ENCODE measurements at places on chromosomes 12 and 14.

GRCh38 chr14:95206534-95206933 is 49.2 kb upstream of the DICER1 start:
- no peak for DNase-seq

DNA sequence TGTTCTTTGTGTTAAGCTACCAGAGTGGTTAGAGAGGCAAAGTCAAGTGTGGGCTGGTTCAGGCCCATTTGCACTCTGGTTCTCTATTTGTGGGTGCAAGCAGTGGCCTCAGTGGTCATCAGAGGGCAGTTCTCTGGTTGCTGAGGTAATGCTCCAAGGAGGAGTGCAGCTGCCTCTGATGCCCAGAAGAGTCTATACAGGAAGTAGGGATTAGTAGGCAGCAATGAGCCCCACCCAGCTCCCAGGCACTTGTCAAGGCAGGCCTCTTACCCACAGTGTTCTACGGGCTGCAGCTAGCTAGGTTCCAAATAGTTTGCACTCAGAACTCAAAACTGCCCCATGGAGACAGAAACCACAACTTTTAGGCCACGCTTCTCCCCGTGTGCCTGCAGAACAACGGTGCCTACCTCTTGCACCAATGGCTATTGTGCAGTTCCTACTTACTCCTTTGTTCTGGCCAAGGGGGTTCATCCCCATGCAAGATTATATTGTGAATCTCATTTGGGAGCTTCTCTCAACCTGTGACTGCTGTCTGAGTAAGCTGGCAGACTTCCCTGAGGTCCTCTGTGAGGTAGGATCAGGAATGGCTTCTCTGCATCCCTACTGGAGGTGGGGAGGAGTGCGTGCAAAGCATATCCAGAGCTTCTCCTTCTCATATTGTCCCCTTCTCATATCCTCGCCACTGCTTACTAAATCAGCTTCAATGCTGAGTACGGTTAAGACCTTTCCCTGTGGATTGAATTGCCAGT is 410.3 kb upstream of the LMO3 start:
- no peak for DNase-seq

DNA sequence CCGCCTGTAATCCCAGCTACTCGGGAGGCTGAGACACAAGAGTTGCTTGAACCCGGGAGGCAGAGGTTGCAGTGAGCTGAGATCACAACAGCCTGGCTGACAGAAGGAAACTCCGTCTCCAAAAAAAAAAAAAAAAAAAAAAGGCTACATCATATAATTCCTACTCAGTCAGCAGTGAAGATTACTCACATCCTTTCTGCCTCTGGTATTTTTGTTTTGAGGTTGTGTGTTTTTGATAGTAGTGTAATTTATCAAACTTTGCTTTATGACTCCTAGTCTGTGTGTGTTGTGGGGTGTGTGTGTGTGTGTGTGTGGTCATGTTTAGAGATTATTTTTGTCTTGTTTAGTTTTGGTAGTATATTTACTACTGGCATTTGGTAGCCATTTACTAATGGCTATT is 29.8 kb upstream of the DLGAP5 start:
- DNase-seq: no peak

GRCh38 chr12:113463746-113464451 is 7.8 kb downstream of the LHX5 start:
- DNase-seq: no peak

GRCh38 chr14:57865403-57866198 is at the start of gene SLC35F4:
SLC35F4 (minus strand) TSS chr14:57866092.
- no peak for DNase-seq

- no peak for DNase-seq
Observed at GRCh38 chr12:12606781-12607589, 4.7 kb upstream of the CREBL2 start.

DNA sequence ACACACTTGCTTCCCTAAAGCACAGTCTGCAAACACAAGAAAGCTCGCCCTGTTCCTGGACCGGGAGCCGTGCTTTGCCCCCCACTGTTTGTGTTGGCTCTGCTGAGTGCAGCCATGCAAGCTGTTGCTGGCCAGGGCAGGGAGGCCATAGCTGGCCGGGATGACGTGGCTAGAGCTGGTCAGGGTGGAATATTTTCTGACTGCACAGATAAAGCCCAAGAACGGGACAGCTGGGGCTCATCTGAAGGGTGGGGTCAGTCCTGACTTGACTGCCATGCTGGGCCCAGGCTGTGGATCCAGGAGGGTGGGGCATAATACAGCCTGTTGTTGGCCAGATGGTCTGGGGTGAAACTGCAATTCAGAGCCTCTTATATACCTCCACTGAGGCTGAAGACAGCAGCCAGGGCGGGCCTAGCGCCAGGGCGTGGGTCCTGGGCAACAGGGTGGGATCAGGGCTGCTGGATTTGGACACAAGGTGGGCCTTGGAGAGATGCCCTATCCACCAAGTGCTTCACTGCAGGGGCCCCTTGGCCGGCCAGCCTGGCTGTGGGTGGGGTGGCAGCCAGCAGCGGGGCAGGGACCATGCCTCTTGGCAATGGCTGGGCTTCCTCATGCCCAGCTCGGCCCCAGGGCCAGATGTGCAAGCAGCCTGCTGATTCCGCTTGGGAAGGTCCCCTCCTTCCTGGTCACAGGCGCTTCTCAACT is 14.8 kb downstream of the KMT5A start:
- no peak for DNase-seq

DNA sequence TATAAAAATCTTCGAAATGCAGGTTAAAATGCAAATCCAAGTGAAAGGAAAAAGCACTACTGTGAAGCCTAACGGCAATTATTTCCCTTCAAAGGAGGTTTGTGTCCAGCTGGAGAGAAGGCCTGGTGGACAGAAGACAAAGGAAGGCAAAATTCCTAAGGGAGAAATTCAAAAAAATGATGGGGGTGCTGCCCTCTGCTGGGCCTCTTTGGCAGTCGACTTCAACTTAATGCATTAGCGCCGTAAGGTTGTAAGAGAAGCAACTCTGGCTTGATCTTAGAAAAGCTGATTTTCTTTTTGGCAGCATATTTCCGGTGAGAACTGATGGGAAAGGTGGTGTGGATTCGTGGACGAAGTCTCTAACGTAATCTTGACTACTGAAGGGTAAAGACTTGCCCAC is 34.3 kb upstream of the CHFR start:
- no peak for DNase-seq

DNA sequence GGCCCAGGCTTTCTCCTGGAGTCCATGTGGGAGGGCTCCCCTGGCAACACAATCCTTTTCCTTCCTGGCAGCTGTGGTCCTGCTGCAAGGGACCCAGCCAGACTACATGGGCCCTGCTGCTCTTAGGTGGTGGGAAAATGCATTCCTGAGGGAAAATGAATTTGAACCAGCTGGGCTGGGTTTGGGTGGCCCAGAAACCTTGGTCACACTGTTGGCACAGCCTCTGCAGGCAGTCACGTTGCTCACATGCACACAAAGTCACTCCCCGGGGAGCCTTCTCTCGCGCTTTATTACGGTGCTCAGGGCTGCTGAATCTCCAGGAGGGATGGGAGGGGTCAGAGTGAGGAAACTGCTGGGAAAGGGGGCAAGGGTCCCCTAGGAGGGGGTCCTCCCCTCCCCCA is 17.2 kb downstream of the PLEKHG3 start:
- no peak for DNase-seq

DNA sequence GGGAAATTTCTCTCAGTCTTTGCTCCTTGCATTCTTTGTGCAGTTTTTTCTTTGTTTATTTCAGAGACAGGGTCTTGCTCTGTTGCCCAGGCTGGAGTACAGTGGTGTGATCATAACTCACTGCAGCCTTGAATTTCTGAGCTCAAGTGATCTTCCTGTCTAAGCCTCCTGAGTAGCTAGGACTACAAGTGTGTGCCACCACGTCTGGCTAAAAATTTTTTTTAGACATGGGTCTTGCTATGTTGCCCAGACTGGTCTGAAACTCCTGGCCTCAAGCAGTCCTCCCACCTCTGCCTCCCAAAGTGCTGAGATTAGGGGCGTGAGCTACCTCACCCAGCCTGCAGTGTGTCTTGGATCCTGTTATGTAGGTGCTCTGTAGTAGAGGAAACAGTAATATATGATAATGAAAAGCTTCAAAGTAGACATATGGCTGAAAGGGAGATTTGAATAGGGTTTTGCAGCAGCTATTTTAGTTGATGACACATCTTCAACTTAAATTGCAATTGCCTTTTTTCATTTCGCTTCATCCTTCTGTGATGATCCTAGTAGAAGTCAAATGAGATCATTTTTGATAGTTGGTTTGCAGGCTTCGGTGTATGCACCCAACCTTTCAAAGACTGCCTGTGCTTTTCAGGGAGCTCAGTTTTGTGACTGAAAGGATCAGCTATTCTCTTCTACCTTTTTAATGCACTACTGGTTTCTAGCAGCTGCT is 75.4 kb downstream of the FUT8 start:
- DNase-seq: no peak

- DNase-seq: no peak
Observed at GRCh38 chr14:86654558-86655184, 1124.7 kb downstream of the FLRT2 start.

DNA sequence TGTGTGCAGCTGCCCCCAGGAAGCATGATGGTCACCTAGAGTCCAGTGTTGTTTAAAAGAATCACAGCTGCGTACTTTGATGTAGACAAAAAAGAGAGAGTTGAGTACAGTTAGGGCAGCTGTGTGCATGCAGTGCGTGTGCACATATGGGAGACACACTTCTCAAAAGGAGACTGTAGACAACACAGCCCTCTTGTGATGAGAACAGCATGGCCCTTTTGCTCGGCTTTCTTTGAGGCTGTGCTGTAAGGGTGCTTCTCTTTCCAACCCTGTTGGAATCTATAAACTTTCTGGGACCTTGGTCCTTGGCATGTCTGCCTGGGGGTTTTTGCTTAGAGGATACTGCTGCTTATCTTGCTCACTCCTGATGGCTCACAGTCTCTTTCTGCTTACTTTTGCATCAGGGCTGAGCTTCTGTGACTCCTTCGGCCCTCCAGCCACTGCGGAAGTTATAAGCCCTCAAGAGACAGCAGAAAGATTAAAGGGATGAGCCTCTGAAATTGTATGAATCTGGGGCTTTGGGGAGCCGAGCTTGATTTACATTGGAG is 102.9 kb downstream of the DYRK2 start:
- DNase-seq: no peak

GRCh38 chr12:19014240-19014639 is 115.3 kb upstream of the PLEKHA5 start:
- DNase-seq: no peak

GRCh38 chr12:49897276-49897675 is 6.4 kb downstream of the FAIM2 start:
- DNase-seq: no peak

GRCh38 chr12:6457220-6457945 is 5.5 kb downstream of the TAPBPL start:
- no peak for DNase-seq

DNA sequence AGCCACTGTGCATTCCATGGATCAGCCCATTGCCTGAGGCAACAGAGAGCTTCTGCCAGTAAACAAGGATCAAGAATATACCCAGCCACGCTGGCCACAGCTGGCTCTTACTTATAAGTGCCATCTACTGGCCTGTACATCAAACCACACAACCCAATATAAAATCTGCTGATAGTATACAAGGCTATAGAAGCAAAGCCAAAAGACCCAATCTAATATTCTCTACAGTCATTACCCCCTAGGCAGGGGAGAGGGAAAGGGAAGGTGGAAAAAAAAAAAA is 4.4 kb upstream of the FAM186B start:
- no peak for DNase-seq

DNA sequence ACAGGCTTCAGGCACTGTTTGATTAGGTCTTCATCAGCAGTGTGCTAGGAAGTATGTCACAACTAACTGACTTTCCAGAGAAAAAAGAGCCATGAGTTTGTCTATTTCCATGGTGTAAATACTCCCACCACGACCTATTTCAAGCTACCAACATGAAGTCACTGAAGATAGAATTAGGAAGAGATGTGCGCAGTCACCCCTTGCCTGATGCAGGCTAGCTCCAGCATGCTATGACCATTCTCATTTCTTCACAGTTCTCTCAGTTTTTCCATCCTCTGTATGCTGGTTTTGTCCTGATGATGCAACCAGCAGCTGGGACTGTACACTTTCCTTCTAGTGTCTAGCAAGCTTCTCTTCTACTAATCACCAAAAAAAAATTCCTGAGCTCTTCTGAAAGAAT is 191.6 kb upstream of the NUDT4 start:
- no peak for DNase-seq

- DNase-seq: no peak
Observed at GRCh38 chr14:99141236-99141635, 130.8 kb downstream of the BCL11B start.

DNA sequence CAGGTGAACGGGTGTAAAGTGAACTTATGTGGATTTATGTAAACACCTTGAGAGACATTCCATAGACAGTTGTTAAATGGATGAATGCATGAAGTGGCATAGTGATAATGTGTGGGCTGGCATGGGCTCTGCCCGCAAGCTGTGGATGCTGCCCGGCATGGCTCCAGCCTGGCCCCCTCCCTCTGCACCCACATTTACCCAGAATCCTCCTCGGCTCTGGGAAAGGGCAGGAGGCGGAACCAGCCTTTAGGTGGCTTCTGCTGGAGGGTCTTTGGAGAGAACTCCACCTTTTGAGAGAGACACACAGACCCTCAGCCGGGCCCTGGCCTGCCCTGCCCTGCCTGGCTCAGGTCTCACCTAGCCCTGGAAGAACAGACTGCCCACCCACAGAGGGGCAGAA is 18.7 kb downstream of the RASAL1 start:
- DNase-seq: no peak

GRCh38 chr14:74155749-74156148 is 71.0 kb downstream of the LIN52 start:
- DNase-seq: no peak

DNA sequence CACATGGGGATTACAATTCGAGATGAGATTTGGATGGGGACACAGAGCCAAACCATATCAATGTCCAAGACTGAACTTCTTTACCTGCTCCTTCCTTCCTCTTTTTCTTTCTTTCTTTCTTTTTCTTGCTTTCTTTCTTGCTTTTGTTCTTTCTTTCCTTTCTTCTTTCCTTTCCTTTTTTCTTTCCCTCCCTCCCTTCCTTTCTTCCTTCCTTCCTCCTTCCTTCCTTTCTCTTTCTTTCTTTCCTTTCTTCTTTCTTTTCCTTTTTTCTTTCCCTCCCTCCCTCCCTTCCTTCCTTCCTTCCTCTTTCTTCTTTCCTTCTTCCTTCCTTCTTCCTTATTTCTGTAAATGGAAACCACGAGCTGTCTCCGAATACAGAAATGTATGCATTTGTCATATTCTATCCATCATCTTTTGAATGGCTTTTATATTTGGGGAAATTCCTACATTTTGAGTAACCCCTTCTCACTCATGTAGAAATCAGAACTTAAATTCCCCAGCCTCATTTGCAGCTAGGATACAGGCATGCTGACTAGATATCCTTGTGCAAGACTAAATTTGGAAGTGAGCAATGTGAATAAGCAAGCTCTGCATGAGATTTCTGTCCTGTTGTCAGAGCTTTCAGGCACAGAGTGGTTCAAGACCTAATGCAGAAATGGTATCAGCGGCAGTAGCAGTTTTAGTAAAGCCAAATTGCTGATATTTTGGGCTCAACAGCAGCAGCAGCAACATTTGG is 11.5 kb downstream of the GPR33 start:
- DNase-seq: no peak

- DNase-seq: no peak
Observed at GRCh38 chr12:62448436-62448835, 18.2 kb upstream of the MON2 start.

GRCh38 chr14:105087308-105087962 is 22.2 kb upstream of the GPR132 start:
- no peak for DNase-seq
